ENCODE measurements at places on chromosomes 16 and 17.

DNA sequence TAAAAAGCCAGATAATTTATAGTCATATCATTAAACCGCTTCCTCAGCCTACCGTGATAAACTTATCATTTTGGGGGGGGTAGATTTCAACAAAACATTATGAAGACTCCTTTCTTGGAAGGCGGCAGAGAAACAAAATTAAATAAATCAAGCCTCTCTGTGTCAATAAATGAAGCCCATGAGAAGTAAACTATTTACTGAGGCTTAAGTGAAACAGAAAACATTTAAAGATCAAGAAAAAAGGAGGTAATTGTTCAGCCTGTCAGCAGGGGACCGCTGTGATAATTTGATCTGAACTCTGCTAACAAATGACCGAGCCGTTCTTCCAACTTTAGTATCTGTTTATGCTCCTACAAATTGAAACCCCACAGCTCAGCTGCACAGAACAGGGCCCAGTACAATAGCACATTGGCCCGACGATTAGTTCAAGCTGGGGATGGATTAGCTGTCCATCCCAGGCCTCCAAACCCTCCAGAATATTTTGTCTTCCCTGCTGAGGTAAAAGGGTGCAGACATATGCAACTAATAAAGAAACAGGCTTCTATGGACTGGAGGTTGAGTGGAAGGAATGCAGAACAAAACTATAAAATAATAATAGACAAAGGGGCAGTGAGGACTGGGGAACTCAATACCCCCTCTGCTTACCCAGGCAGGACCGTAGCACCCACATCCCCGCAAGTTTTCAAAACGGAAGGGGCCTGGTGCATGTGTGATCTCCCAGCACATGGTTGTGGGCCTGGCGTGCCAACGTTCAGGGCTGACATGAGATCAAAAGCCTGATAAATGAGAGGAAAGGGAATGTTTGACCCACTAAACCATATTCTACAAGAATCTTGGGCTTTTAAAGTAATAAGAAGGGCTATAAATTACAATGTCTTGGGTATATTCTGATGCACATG lies 298.1 kb upstream of the IRX5 start:
- DNase-seq, result no peak

- no peak for DNase-seq
Observed at GRCh38 chr17:29569245-29569950, 897 bp downstream of the TP53I13 start.

GRCh38 chr17:80002070-80002641 lies 33.5 kb downstream of the TBC1D16 start:
- DNase-seq, result no peak

DNA sequence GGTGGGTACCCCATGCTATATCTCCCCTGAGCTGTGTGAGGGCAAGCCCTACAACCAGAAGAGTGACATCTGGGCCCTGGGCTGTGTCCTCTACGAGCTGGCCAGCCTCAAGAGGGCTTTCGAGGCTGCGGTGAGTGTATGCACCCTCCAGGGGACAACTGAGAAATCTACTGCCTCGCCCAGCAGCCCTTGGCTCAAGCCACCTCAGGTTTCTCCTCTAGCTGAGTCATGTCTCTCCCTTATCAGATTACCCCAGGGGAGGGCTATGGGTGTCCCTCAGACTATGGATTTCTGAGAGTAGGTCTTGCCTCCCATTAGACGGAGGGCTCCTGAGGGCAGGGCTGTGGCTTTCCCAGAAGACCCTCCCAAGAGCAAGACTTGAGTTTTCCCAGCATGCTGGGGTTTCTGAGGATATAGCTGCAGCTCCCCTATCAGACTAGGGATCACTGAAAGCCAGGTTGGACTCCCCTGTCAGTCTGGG lies 6.7 kb downstream of the NEK8 start:
- no peak for DNase-seq

DNA sequence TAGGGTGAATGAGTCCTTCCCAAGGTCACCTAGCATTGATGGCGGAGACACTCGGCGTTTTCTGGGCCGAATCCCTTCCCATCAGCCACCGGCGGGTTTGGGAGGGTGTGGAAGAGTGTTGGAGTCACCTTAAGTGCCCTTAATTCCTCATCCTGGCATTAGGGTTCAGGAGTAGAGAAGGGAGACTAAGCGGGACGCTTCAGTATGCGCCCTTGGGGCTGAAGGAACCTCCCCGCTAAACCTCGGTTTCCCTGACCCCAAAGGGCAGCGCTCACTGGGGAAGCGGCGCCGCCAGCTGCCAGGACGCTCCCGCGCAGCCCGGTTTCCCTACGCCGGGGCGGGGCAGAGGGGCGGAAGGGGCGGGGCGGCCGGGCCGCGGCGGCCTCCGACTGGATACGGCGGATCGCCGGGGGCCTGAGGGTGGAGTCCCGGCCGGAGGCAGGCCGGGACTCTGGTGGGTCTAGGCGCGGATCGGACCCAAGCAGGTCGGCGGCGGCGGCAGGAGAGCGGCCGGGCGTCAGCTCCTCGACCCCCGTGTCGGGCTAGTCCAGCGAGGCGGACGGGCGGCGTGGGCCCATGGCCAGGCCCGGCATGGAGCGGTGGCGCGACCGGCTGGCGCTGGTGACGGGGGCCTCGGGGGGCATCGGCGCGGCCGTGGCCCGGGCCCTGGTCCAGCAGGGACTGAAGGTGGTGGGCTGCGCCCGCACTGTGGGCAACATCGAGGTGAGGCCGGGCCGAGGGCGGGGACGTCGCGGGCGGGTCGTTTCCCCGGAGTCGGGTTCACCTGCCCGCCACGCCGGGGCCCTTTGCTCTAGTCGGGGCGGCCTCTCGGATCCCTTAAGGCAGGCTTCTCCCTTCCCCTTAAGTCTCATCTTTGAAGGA lies at the start of gene DHRS11:
DHRS11 (plus strand) TSS at position 446 of the 882 bp plus-strand sequence; CDS start at position 577, 131 bp downstream.
- DNase-seq, result peak; percentile 87

DNA sequence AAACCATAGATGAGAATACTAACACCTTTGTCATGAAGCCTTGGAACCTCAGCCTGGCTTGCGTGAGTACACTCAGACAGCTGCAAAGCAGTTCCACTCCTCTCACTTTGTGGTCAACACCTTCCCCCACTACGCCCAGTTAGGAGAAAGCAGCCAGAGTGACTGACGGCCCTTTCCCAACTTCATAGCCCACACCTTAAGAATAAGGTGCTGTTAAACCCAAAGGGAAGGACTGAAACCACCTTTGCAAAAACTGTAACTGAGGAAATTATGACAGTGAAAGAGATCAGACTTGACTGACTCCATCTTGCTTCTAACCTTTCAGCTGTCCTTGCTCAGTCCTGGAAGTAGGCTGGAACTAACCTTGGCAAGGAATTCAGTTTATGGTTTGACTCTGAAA lies 13.7 kb downstream of the N4BP1 start:
- DNase-seq, result peak; percentile 58

GRCh38 chr16:77445324-77445723 lies 10.5 kb upstream of the ADAMTS18 start:
- DNase-seq, result no peak
